Umbilical cord (tissue), 2 donors: ENCODE measurements at places on chromosomes 5 and 9.

GRCh38 chr9:75071530-75072122 lies 16.3 kb downstream of the NMRK1 start:
- no peak for DNase-seq

DNA sequence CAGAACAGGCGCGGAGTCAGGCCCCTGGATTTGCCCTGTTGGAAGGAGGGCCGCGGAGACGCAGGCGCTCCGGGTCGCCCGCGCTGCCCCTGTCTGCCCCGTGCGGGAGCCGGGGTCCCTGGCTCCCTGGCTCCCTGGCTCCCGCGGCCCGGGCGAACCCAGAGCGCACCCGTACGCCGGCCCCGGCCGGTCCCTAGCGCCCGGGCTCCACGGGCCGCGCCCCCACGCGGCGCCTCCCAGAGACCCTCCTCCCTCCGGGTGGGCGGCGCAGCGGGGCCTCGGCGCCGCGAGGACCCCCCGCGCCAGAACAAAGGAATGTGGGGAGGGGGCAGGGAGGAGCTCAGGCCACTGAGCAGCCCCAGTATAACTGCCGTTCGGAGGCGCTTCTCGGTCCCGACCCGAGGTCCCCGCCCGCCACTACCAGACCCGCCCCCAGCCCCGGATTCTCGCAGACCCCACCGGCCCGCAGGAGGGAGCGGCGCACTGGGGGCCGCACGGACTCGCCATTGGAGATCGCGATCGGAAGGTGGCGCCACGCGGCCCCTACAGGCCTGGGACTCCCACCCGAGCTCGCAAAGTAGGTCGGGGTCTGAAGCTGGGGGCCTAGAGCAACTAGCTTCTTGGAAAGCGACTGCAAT lies 2.4 kb downstream of the NFIL3 start:
- DNase-seq: no peak

GRCh38 chr5:138697720-138698360 lies 55.4 kb upstream of the CTNNA1 start:
- DNase-seq: no peak

- no peak for DNase-seq
Measured at GRCh38 chr5:158999339-158999738, 100.4 kb downstream of the EBF1 start.

GRCh38 chr5:74304536-74304935 lies 336.0 kb downstream of the ENC1 start:
- no peak for DNase-seq

- no peak for DNase-seq
Measured at GRCh38 chr9:114303977-114304376, 18.9 kb upstream of the ORM1 start.

- DNase-seq: peak; percentile 8
Measured at GRCh38 chr5:131462454-131462853, 172.6 kb downstream of the RAPGEF6 start.

DNA sequence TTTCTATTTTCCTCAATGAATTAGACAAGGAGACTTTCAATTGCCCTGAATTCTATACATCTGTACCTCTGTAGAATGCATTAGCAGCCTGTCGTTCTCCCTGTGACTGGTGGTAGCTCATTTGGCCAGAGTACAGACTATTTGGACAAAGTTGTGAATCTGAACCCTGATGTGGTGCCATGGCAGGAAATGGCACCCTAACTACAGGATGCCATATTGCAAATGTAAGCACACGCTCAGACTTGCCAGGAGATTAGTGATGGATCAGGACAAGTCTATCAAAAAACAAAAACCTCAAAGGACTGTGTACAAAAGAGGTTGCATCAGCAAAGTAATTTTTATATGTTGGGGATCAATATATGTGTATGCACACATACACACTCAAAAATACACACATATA lies 58.3 kb downstream of the SVEP1 start:
- no peak for DNase-seq

- DNase-seq: no peak
Measured at GRCh38 chr5:131068076-131068475, 97.0 kb downstream of the HINT1 start.

GRCh38 chr9:33867747-33868439 lies 50.9 kb downstream of the UBE2R2 start:
- DNase-seq: peak; percentile 74

- no peak for DNase-seq
Measured at GRCh38 chr5:123124126-123124858, 35.3 kb downstream of the PRDM6 start.

- DNase-seq: peak; percentile 56
Measured at GRCh38 chr5:144467792-144468191, 297.1 kb downstream of the KCTD16 start.
